SK-N-MC (cell line): ENCODE measurements at places on chromosomes 1 and 21.

GRCh38 chr1:216212826-216213225 lies 210.4 kb downstream of the USH2A start:
- no peak for DNase-seq

- no peak for DNase-seq
Observed at GRCh38 chr1:203138066-203138465, 10.5 kb downstream of the ADORA1 start.

DNA sequence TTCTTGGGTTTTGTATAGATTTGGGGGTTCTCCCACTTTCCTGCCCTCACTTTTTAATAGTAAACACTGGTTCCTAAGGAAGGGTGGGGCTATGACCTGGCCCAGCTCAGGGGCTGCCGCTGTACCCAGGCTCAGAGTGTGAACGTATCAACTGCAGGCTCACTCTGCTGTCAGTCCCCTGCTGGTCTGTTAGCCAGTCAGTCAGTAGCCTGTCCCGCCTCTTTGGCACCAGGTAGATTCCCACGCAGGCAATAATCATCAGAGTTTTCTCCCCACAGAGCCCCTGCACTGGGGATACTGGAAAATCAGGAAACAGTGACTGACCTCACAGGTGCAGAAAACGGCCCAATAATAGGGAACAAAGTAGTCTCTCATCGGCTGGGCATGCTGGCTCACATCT lies 15.0 kb upstream of the ALPL start:
- no peak for DNase-seq

- DNase-seq = no peak
Observed at GRCh38 chr1:115676498-115677181, 34.9 kb downstream of the VANGL1 start.

GRCh38 chr1:54754486-54755285 lies 9.6 kb downstream of the PARS2 start:
- no peak for DNase-seq

DNA sequence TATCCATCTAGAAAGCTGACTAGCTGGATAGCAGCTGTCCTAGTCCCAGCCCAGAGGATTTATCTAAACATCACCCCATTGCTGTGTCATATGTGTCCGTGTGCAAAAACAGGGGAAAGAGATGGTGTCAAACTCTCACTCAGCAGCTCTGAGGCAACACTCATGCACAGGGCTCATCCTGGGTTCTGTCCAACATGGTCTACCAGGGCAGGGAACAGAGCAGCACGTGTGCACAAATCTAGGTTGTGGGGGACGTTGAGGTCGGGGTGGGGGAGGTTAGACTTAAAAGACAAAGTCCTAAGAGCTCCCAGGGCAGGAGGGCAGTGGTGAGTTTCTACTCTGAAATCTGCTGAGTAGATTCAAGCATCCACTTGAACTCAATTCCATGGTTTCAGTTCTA lies 16.2 kb downstream of the PI4KB start:
- DNase-seq = no peak

GRCh38 chr1:2555634-2556276 lies 416 bp upstream of the TNFRSF14 start:
- no peak for DNase-seq

DNA sequence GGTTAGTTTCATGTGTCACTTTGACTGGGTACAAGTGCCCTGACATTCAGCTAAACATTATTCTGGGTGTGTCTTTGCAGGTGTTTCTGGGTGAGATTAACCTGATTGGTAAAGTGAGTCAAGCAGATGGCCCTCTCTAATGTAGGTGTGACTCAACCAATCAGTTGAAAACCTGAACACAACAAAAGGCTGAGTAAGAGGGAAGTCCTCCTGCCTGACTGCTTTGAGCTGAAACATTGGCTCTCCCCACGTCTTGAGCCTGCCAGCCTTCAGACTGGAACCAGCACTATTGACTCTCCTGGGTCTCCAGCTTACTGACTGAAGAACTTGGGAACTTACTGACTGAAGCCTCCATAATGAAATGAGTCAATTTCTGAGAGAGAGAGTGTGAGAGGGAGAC lies 70.0 kb upstream of the C21orf91 start:
- DNase-seq = no peak

DNA sequence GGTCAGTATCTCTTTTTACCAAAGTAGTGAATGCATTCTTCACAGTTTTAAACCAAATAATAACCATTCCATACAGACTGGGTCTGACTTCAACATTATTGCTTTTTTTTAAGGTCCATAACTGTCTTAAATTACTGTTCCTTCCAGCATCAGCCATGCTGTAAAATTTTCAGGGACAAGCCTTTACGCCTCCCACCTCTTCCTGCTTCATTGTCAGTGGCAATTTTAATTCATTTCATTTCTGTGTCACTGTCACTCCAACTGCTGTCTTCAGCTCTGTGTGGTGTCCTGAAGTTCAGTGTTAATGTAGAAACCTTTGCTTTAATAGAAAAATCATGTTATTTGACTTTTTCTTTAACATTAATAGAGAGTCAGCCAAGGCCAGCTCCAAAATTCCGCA lies 365.6 kb upstream of the PTBP2 start:
- no peak for DNase-seq

GRCh38 chr1:207056673-207057072 lies 3.6 kb downstream of the PFKFB2 start:
- DNase-seq = no peak

GRCh38 chr1:4301007-4301406 lies 353.4 kb upstream of the AJAP1 start:
- DNase-seq = no peak

GRCh38 chr1:181508486-181509165 lies 25.3 kb downstream of the CACNA1E start:
- no peak for DNase-seq

DNA sequence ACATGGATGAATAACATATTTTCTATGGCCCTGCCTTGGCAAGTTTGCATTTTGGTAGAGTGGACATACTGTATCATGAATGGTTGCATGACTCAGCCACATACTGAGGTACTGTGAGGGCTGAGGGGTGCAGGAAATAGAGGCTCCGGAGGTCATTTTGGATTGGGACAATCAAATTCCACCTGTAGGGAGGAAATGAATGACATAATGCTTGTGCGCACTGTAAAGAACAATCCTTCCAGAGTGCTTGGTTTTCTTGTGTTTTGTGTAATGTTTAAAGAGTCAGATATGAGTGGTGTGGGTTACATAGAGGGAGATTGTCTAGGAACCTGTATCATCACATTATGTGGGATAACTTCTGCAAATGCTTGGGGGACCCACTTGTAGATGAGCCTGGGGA lies 329.9 kb upstream of the PROX1 start:
- DNase-seq = no peak

DNA sequence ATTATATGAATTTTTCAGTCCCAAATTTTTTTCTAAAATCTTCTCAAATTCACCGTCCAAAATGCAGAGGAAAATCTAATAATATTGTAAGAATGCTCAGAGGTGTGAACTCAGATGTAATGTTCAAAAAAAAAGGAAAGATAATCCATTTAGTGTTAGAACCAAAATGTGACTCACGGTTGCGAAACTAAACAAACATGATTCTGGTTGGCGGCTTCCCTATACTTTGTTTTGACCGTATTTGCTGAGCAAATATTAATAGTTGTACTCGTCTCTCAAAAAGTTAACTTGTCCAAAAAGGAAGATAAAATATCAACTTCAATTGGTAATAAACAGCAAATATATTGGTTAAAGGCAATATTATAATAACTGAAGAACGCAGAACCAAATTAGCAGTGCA lies 34.4 kb downstream of the ZSWIM5 start:
- no peak for DNase-seq

GRCh38 chr1:38693031-38693430 lies 166.5 kb downstream of the RRAGC start:
- DNase-seq = no peak

DNA sequence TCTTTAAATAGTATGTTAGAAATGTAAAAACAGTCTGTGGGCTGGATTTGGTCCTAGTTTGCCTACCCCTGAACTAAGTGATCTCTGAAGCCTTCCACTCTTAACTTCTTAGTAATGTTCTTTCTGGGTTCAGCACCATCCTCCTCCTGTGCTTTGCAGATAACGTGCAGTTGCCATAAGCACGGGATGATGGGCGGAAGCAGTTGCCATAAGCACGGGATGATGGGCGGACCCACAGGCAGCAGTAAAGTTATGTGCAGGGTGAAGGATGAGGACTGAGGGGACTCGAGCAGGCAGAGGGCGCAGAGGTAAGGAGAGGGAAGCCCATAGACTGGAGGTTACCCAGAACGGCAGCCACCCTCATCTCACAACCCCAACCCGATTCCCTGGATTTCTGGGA lies 25.6 kb downstream of the GPA33 start:
- no peak for DNase-seq

GRCh38 chr1:222813866-222814535 lies 838 bp upstream of the DISP1 start:
- no peak for DNase-seq

GRCh38 chr1:114316204-114316603 lies 162.5 kb upstream of the SYT6 start:
- no peak for DNase-seq

DNA sequence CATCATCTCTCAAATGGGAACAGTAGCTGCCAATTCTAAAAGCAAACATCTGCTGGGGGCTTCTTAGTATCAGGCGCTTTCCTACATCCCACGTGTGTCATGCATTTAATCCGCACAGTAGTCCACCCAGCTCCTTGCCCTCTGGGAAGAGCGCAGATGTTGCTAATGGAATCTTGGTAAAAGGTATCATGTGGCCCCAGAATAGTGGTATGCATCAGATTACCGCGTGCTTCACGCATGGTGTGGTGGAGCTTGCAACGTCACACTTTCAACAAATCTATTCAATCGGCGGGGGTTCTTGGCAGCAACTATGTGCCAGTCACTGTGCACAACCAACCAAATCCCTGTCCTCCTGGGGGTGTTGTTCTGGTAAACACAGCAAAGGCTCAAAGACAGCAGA lies 141.0 kb downstream of the HIVEP3 start:
- no peak for DNase-seq

GRCh38 chr1:40722622-40723021 lies 31.1 kb downstream of the NFYC start:
- DNase-seq = no peak

GRCh38 chr1:185716095-185716494 lies 18.1 kb upstream of the HMCN1 start:
- DNase-seq = peak; percentile 100

GRCh38 chr1:36733748-36734147 lies 251.0 kb upstream of the CSF3R start:
- no peak for DNase-seq

DNA sequence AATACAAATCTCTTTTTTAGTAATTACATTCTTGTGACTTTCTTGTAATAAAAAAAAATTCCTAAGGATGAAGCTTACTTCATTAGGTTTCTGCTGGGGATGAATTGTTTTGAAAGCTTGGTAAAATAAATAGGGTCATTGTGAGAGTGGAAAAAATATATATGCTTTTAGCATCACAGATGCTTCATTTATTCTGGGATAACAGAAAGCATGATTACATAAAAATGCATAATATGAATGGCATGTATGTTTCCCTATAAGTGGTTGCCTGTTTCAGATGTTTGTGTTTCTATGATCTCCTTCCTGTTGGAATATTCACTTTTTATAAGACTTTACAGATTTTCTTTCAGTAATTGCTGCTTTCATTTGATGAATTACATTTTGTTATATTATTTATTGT lies 42.3 kb downstream of the HMCN1 start:
- no peak for DNase-seq

DNA sequence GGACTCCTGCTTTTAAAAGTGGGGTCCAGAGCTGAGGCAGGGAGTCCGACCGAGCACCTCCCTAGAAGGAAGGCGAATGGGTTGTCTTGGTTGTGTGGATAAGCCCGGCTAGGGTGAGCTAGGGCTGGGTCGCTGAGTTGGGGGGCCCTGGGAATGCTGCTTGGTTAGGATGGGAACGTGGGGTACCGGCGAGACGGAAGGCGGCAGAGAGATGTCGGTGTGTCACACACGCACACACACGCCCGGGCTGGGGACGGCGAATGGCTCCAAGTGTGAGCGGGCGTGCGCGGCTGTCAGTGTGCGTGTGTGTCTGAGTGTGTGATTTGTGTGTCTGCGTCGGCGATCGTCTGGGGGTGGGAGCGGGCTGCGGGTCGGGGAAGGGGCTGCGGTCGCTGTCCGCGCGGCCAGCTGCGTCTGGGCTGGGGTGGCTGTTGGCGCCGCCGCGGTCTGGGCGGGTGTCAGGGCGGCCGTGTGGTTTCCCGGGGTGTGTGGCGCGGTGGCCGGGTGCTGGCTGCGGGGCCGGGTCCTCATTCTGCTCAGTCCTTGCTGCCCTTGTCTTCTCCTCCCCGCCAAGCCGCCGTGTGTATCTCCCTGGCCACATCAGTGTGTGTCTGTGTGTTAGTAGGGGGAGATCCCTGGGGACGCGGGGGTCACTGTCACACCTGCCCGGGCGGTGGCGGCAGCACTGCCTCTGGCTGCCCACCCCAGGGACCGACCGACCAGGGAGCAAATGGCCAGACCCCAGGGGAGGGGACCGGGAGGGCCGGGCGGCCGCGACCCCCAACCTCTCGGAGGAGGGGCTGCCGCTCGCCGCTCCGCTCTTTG lies 1.1 kb downstream of the EFNA3 start:
- no peak for DNase-seq

- no peak for DNase-seq
Observed at GRCh38 chr1:209983953-209984352, 45.9 kb downstream of the SYT14 start.

GRCh38 chr1:2146836-2147517 lies 47.6 kb downstream of the FAAP20 start:
- no peak for DNase-seq

DNA sequence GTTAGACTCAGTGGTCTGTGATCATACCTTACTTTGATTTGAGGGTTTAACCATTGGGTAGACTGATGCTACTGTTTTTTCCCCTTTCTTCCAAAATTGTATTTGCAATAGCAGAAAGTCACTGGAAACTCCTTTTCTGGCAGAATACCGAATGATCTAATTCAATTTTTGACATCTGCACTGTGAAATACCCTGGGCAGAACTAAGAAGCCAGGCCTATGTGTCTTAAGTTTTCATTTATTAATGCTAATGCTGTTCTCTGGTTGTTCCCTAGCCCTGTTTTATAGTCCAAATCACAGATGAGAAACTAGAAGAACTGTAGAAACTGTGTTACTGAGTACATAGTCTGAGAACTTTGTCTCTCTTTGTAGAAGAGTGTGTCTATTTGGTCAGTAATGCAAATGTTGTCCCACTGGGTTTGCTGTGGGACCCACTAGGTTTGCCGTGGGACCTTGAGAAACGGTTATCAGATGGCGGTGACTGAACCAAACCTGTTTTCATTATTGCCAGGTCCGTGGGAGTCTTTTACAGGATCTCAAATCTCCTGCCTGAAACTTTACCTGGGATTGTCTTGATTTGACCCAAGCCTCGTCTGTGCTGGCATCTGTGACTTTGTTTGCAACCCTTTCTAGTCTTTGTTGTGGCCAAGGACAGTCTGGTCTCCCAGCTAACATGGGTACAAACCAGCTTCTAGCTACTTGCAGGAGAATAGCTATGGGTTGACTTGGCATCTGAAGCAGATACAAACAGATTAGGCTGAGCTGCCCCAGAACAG lies 41.4 kb downstream of the PEX14 start:
- DNase-seq = no peak

- no peak for DNase-seq
Observed at GRCh38 chr1:32341186-32341757, 5.2 kb upstream of the MARCKSL1 start.
